ENCODE measurements at places on chromosomes 4 and X.
A peak's percentile ranks its signal among the peaks of the same experiment; 100 is the strongest.

DNA sequence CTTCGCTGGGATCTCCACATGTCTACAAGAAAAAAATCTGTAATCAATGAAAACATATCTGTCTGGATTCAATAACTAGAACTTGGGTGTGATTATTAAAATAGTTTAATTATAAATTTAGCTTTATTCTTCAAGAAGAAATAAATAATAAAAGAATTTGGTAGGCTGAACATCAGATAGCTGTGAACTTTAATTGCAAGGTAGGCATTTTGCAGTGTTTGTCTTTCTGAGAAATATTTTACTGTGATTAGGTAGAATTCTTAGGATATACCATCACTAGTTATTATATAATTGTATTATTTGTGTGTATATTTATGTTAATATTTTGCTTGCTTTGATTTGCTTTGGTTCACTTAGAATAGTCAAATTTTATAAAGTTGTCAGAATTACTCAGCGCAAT, 409.4 kb downstream of the PCDH18 start:
- no peak for DNase-seq

GRCh38 chrX:67044029-67044653, 405.3 kb upstream of the EDA2R start:
- DNase-seq: no peak

DNA sequence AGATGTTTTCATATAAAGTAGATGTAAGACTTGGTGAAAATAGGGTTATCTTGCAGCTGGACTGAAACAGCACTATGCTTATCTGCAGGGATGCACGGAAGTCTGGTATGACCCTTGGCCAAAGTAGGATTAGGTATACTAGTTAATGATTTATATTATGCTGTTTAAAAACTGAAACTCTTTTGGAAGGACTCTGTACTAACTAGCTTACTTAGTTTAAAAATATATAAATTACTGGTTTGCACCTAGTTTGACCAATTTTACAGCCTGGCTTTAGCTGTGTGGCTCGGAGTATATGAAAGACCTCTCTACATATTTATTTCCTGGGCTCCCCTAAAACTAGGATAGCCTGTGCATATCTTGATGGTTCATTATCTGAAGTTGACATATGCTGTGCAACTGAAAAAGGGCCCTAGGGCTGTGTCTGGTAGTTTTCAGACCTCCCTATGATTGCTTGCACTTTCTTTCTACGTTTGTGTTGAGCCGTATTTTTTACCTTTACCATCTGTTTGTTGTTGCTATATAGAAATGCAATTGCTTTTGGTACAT, 89.2 kb downstream of the TMEM144 start:
- DNase-seq: no peak

DNA sequence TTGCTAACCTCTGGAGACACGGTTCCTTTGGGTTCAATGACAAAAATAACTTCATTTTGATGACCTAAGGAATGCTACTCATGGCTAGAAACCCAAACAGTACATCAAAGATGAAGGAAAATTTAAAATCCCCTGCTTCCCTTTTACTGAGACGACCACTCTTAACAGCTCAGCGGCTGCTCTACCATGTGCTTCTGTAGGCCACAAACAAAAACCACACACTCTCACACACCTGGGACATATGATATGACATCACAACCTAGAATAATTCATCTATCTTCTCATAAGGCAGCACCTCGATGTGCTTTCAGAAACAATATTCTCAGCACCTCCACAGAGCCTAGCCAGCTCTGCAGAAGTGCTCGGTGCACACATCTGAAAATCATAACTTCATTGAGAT, 34.7 kb downstream of the ABLIM2 start:
- peak; percentile 35 for DNase-seq

DNA sequence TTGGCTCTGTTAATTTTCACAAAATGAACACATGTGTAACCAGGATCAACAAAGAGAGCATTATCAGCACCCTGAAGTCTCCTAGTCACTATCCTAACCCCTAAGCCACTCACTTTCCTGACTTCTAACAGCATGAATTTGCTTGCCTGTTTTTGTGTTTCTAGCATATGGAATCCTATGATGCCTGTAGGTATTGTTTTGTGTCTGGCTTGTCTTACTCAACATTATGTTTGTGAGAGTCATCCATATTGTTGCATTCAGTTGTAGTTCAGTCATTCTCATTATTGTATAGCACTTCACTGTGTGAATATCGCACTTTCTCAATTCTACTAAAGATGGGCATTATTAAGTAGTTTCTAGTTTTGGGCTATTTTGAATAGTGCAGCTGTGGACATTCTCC, 15.6 kb downstream of the EDNRA start:
- no peak for DNase-seq

GRCh38 chr4:57219431-57219830, 109.2 kb upstream of the IGFBP7 start:
- no peak for DNase-seq

GRCh38 chr4:1039493-1040343, 28.3 kb downstream of the FGFRL1 start:
- no peak for DNase-seq

GRCh38 chr4:2570551-2571222, 34.2 kb downstream of the FAM193A start:
- no peak for DNase-seq

DNA sequence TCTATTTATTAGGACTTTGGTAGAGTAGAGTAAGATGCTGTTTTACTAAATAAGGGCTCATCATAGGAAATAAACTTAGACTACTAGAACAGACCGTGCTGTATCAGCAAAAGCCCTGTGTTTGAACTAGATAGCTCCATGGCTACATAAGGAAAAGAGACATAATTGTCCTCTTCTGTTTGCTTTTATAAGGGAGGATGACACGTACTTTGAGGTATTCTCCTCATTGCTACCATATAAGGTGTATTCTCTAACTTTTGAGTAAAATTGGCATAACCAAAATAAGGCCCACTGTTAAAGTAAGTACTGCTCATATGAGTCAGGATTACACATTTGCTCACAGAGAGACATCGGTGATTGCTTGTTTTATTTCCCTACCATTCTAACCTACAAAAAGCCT, 64.3 kb downstream of the PDLIM5 start:
- no peak for DNase-seq

DNA sequence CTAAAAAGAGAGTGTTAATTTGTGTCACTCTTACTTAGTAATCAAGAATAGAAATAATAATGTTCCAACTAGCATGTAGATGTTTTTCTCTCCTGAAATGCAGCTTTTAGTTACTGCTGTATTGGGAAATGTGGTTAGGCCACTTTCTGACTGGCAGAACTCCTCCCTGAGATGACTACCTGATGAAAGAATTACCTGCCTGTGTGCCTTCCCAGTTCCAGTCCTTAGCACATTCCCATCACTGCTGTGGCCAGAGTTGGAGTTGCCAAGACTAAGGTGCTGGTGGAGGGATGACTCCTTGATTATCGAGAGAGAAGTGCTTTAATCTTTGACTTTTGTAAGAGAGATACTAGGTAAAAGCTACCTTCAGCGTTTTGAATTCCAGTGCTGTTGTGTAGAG, 9.5 kb downstream of the GAB1 start:
- DNase-seq: no peak

GRCh38 chr4:142940425-142941330, 94.6 kb upstream of the INPP4B start:
- no peak for DNase-seq

DNA sequence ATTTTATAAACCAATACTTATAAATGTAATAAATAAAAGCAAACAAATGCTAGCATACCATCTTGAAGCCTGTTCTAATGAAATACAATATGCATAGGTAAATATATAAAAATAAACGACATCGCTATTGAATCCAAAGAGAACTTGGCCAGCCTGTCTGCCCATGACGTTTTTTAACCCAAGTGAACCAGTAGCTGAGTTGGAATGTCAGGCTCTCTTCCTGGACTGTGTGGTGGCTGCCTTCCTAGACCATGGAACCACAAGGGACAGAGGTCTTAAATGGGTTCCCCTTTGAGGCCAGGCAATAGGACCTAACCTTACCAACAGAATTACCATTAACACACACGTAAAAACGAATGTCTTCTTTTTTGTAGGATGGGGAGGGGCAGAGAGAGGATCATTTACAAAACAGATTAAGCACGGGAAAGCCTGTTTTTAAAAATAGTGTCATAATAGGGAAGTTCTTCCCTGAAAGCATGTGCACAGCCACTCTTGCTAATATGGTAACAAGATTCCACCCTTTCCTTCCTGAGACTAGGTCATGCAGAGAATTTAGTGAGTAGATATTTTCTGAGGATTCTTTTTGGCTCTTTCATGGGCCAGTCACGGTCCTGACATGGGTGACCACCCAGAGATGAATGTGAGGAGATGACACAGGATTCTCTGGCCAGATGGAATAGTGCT, 69.4 kb upstream of the ACSL1 start:
- DNase-seq: no peak

DNA sequence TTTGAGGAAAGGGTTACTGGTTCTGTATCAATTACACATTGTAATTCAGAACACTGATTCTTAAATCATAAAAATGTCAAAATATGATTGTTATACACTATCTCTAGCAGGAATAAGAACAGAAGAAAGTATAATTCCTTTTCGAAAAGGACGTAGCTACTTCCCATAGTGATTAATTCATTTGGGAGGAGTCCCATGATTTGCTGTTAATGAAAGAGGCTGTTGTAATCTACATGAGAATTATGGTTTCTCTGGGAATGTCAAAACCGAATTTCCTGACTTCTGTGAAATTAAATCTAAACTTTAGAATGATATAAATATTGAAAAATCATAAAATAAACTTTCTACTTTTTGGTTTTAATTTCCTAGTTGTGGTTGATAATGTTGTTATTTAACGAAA, 191.1 kb upstream of the ETNPPL start:
- DNase-seq: no peak

DNA sequence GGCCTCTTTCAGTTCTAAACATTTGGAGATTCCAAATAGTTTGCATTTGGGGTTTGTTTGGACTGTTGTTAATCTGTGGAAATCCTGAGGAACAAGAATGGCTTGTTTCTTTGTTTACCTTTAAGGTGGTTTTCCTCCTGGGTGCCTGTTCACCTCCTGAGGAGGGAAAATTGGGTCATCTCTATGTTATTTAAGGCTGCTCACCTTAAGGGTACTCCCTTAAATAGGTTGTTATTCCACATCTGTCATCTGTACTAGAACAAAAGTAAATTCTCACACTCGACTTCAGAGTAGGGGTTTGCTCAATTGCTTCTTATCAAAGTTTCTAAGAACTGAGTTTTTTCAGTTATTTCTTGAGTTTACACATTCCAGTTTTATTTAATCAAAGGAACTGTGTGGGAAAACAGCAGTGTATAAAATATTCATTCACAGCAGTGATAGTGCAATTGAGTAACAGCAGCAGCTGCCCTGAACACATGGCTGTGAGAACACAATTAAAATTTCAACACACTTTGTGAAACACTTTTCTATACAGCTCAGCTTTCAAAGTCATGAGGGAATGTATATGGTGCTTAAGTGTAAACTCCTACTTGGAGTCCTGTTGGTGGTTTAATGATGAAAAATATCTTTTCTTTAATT, 238.5 kb upstream of the PGRMC2 start:
- no peak for DNase-seq

DNA sequence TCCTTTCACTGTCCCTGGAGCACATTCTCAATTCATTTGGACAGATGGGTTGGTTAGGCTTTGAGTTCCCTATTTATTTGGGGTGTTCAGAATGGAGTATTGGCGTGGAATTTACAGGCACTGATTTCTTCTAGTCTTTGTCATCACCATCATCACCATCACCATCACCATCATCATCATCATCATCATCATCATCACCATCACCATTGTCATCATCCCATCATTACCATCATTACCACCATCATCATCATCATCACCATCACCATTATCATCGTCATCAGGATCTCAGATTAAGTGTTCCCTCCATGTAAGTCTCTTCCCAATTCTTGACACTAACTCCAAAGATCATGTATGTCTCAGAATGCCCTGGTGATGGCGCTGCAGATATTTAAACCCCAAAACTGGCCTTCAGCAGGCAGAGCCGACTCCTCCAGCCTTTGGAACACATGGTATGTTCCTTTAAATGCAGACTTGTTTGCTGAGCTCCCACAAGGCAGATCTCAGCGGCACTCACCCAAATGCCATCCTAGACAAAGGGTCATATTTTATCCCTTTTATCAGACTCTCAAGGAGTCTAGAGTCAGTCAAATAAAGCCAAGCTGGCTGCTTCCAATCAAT, 19.8 kb upstream of the FAM9A start:
- no peak for DNase-seq

DNA sequence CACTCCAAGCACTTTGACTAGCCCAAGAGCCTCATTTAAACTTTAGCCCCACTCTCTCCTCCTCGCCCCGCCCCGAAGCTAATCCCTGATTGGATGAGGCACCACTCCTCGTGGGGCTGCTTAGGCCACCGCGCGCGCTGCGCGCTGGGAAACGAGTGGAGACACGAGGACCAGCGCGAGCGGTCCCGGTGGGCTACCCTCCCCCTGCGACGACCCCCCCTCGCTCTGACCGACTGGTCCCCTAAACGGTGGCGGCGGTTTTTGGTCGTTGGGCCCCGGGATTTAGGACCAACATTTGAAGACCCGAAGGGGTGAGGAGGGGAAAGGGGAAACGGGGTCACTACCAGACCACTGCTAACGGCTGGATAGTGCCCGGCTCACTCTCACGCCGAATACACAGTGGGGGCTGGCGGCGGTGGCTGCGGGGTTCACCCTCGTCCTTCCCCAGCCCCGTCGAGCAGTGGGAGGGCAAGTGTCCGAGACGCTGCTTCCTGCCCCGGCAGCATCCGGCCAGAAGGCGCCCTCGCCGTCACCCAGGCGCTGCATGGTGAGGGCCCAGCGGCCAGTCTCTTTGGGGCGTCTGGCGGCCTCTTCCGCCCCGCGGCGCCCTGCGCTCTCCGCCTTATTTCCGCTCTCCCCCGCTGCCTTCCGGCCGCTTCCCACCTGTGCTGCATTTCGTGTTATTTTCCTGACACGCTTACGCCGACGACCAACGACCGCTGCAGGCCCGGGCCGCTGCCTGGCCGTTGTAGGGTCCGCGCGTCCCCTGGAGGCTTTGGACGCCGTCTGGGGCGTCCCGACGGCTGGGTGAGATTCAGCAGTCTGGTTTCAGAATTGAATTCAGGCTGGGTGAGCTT, at the start of gene RBM46:
RBM46 (plus strand) TSS at position 147 of the 857 bp plus-strand sequence. CDS start 15,481 bp downstream, outside the sequence.
- no peak for DNase-seq

- DNase-seq: no peak
Measured at GRCh38 chr4:37726666-37727065, 40.5 kb upstream of the RELL1 start.
